Astrocyte of the spinal cord (primary cell): ENCODE measurements at places on chromosomes 2 and 18.

DNA sequence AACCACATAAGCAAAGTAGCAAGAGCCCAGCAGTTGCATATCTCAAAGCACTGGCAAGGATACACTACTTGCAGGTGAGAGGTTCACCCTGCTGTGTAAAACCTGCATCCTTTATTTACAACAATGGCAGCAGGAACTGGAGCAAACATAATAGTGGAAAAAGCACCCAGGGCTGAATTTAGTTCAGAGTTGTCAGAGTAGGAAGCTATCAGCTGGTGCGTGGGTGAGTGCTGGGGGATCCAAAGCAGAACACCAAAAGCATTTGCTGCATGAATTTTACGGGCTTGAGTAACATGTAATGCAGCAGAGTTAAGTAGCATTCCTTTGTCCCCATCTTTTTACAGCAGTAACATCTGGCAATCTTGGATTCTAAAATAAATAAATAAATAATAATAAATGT is 73.5 kb upstream of the SRD5A2 start:
- no peak for DNase-seq

DNA sequence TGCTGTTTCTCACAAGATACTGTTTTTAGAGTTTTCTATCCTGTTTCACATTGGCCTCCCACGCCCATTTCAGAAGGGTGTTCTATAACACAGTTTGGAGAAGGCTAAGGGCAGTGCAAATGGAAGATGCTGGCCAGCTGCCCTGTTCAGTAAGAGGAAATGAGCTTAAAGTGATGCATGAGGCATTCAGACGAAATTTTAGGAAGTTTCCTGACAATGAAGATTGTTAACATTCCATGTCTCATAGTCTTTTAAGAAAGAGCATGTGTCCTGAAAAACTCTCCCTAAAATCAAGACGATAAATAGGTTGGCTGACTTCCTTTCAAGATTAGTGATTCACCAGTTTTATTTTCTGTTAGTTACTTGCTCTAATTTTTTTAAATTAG is 484.2 kb upstream of the NRP2 start:
- DNase-seq, result peak; percentile 44

DNA sequence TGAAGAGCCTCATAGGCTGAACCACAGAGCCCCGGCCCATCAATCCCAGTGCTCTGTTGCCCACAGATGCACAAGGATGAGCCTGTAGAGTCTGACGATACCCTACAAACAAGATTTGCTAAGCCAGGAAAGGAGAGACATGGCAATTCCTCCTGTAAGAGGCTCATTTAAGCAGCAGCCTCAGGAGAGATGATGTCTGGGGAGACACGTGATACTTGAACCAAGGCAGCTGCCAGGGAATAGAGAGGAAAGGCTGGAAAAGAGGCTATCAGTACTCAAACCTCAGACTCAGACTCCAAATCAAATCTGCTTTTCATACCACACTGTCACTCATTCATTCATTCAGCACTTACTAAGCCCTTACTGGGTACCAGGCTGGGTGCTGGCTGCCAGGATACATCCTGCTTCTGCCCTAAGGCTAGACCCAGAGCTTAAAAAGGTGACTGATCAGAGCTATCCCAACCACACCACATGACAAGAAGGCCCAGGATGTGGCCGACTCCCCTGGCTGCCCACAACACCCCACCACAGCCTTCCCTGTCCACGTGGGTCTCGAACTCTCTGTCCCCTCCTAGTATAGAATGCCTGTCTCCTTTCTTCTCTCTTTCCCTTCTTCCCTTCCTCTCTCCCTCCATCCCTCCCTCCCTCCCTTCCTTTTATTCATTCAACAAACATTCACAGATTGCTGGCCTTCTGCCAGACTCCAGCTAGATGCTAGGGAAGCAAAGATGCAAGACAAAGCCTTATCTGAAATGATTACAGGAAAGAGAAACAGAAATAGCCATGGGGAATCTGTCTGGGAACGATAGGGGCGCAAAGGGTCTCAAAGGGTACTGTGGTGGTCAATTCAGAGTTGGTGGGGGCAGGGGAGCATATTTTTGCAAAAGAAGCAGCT is 23.4 kb upstream of the KCNK3 start:
- DNase-seq, result no peak

- peak; percentile 16 for DNase-seq
These were observed 188.5 kb downstream of the EIPR1 start for GRCh38 chr2:3189076-3189591.

DNA sequence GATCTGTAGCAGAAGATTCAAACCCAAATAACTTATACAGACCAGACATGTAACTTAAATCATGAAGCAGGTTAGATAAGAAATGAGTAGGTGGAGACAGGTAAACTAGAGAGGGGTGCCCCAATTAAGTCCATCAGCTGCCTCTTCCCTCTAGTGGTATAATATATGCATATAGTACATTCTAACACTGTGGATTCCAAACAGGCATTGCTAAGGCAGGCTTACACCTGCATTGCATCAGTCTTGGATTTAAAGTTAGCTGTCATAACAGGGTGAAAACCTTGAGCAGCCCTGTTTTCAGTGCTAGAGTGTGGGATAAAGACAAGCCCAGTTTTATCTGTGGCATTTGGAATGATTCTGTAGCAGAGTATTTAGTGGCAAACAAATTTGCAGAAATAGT is 63.4 kb downstream of the NYAP2 start:
- no peak for DNase-seq

DNA sequence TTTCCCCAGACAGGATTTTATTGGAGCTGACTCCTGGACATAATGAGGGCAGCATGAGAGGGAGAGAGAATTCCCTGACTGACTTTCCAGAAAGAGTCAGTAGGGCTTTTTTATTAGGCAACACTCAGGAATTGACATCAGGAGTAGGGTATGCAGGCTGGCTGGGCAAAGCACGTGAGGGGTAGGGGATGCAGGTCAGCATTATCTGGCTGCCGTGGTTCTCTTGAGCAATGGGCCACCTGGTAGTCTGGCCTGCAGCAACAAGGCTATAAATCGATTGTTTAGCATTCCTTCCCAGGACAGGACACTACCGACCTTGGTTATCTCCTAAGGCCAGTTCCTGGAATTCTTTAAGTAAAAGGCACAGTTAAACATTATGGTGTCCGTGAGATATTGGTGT is 160.8 kb upstream of the AGAP1 start:
- no peak for DNase-seq

DNA sequence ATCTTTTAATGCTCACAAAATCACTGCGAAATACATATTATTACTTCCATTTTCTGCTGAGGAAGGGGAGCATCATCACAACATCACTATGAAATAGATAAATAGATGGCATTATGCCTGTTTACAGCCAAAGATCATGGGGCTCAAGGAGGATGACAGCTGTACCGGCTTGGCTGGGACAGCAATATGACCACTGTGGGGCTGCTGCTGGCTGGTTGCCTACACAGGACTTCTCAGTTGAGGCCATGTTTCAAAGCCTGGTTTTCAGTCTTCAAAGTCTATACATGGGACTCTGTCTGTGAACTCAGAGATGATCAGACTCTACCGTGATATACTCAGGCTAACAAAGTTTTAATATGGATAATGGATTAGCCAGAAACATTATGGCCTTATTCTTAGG is 58.7 kb downstream of the SPATS2L start:
- no peak for DNase-seq
